ENCODE measurements at places on chromosomes 2 and 18.

DNA sequence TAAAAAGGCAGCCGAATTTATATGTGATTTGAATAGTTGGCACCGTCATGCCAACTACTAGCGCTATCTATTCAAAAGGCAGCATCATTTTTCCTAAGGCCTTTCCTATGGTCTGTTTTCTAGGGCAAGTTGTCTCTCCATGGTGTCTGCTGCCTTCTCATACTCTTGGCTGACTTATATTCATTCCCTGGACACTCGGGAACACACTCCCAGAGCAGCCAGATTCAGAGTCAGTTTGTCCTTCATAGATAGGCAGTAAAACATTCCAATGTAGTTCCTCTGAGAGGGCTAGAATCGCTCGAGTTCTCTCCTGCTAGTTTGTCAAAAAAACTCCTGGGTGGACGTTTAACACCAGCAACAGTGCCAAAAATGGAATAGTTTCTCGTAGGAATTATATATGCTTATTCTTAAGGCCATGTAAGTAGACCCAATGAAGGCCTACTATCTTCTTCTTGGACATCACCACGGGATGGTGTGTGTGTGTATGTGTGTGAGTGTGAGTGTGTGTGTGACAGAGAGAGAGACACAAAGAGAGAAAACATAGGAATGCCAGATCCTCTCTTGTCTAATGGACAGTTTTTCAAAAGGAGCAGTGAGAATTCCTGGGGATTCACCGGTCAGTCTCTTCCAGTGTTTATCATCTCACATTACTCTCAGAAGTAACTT lies 129.3 kb upstream of the CTAGE1 start:
- no peak for DNase-seq

- no peak for DNase-seq
Observed at GRCh38 chr2:19979932-19980331, 10.0 kb downstream of the WDR35 start.

DNA sequence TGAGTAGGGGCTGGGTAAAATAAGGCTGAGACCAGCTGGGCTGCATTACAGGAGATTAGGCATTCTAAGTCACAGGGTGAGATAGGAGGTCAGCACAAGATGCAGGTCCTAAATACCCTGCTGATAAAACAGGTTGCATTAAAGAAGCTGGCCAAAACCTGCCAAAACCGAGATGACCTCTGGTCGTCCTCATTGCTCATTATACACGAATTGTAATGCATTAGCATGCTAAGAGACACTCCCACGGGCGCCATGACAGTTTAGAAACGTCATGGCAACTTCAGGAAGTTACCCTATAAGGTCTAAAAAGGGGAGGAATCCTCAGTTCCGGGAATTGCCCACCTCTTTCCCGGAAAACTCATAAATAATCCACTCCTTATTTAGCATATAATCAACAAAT lies 132.2 kb downstream of the ARL4C start:
- no peak for DNase-seq

DNA sequence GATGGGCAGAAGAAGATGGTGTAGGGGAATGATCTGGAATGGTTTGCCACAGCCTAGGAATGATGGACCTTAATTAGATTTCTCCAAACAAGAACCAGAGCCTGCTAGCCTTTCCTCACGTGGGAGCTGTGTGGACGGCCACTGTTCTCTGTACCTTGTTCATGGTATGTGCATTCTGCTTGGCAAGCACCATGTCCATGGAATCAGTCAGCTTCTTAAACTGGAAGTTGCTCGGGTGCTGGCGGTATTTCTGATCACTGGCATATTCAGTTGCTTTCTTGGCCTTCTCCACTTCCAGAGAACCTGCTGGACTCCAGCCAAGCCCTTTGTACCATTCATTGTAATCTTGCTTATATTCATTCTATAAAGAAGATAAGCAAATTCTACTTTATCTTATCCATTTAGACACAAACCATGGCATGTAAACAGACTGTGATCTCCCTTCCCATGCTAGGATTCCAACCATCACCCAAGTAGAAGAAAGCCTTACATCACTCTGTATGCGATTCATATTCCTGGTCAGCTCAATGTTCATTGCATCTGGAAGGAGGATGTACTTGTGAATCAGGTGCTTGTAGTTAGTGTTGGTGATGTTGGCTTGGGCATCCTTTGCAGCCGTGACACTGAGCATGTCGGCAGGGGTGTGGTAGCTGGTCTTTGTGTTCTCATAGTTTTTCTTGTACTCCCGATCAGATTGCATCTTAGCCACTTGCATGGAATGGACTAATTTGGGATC lies 78.4 kb downstream of the NEB start:
- DNase-seq: no peak

DNA sequence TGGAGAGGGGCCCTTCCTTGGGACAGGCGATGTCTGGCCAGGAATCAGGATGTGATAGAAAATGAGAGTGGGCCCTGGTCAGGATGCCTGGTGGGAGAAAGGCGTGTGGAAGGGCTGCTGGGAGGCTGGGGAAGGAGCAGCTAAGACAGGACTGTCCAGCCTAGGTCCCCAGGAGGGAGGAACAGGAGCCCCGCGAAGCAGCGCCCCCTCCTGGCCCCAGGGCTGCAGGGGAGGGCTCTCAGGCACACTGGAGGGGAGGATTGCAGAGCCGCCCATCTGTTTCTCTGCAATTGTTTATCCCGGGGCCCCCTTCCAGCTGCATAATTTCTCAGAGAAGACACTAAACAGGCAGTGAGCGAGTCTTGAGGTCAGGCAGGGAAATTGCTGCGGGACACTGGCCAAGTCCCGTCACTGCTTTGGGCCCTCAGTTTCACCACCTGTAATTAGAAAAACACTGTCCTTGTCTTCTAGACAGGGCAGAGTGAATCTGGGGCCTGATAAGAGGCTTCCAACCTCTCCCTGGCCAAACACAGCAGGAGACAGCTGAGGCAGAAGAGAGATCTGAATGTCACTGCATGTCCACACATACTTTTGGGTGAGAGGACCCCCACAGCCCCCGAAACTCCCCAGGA lies 3.9 kb upstream of the NPPC start:
- DNase-seq: no peak

GRCh38 chr2:217755027-217755745 lies 247.6 kb downstream of the TNS1 start:
- DNase-seq: no peak

- DNase-seq: peak; percentile 31
Observed at GRCh38 chr2:96325884-96326255, 753 bp downstream of the ITPRIPL1 start.

DNA sequence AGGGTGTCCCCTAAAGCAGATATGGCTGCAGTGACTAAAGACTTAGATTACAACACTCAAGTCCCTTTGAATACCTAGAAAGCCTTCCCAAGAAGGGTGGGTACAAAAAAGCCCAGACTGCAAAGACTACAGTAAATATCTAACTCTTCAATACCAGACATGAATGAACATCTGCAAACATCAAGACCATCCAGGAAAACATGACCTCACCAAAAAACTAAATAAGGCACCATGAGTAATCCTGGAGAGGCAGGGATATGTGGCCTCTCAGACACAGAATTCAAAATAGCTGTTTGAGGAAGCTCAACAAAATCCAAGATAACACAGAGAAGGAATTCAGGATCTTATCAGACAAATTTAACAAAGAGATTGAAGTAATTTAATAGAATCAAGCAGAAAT lies 138.2 kb upstream of the OTOS start:
- DNase-seq: no peak

GRCh38 chr2:237964578-237965404 lies 2.0 kb upstream of the UBE2F start:
- no peak for DNase-seq

- no peak for DNase-seq
Observed at GRCh38 chr18:75135158-75135725, 73.7 kb downstream of the PTGR3 start.

DNA sequence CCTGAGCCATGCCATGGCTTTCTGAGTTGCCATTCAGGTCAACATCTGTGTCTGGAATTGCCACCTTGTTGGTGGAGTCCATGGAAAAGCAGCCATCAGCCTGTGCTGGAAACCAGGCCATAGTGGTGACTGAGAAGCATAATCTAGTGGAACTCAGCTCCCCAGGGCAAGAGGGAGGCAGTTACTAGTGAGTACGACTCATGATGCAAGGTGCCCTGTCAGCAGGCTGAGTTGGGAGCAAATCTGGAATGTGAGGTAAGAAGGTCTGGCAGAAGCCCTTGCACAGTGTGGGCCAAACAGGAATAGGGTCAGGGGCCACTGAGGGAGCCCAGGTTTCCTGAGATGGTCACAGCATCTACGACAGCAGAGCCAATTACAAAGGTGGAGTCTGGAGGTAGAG lies 37.1 kb downstream of the SULT1C2 start:
- DNase-seq: no peak

DNA sequence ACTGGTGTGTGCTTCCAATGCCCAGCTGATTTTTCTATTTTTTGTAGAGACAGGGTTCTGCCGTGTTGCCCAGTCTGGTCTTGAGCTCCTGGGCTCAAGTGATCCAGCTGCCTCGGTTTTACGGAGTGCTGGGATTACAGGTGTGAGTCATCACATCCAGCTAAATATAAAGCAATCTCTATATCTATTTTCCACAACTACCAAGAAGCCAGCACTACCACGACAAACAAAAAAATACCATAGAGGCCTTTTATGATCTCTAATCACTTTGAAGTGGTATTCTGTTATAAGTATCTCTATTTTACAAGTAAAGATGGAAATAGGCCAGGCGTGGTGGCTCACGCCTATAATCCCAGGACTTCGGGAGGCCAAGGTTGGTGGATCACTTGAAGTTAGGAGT lies 34.7 kb downstream of the C2orf74 start:
- DNase-seq: peak; percentile 85

DNA sequence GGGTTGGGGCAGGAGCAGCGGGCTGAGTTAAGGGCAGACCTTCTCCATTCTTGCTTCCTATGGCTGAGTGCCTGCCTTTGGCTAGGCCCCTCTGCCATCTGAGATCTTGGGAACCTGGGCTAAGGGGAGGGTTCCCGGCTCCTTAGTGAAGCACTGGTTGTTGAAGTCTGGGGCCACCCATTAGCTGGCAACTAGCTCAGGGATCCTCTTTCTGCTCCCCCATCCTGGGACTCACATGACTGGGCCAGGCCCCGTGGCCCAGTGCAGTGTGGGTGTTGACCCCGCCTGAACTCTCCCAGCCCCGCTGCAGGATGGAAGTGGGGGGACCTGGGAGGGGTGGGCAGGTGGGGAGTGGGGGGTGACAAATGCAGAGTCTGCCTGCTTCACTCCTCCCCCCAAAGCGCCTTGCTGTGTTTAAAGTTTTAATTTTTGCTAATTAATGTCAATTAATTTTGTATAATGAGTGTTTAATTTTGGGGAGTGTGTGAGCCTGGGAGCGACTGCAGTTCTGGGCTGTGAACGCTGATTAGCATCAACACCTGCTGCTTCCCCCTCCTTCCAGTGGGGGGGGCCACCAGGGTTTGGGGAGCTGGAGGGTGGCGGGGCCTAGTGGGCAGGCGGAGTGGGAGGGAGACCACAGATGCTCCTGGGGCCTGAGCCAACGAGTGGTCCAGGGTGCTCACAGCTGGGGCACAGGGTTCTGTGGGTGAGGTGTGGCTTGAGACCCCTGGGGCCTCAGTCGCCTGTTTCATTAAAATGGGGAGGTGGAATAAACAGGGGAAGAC lies 55.2 kb downstream of the EMX1 start:
- no peak for DNase-seq

- DNase-seq: no peak
Observed at GRCh38 chr2:195646424-195646823, 10.6 kb upstream of the SLC39A10 start.
